Stimulated activated CD8-positive, alpha-beta memory T cell treated with anti-CD3 and anti-CD28 coated beads, Interleukin-4, amount 100 ng/mL, for 4 hours (primary cell): ENCODE measurements at places on chromosomes 1 and 21.

DNA sequence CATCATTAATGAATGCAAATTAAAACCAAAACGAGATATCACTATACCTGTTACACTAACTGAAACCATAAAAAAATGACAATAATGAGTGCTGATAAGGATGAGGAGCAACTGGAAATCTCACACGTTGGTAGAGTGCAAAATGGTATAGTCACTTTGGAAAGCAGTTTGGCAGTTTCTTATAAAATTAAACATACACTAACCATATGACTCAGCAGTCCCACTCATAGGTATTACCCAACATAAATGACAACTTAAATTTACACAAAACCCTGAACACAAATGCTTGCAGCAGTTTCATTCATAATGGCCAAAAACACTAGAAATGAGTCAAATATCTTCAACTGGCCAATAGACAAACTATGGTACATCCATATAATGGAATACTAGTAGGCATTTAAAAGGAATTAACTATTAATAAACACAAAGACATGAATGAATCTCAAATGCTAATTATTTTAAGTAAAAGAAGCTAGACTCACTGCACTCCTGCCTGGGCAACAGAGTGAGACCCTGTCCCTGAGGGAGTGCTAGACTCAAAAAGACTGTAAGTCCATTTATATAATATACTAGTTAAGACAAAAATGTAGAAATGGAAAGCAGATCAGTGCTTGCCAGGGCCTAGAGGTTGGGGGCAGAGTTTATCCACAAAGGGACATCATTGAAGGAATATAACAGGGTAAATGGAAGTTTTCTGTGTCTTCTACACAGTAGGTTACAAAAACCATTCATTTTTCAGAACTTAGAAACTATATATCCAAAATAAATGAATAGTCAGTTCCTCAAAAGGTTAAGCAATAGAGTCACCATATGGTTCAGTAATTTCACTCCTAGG lies 77.4 kb downstream of the EIF4G3 start:
- no peak for DNase-seq

- no peak for DNase-seq
Measured at GRCh38 chr1:39238476-39238875, 34.0 kb downstream of the MACF1 start.

GRCh38 chr1:215766521-215766920 lies 199.4 kb downstream of the KCTD3 start:
- no peak for DNase-seq

DNA sequence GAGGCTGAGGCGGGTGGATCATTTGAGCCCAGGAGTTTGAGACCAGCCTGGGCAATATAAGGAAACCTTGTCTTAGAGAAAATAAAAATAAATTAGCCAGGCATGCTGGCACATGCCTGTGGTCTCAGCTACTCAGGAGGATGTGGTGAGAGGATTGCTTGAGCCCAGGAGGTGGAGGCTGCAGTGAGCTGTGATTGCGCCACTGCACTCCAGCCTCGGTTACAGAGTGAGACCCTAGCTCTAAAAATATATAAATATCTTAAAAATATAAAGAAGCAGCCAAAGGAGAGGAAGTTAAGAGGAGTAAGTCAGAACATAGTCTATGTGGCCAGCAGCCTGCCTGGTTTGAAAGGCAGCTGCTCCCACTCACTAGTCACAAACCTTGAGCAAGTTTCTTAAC lies 4.5 kb upstream of the IL10RB start:
- DNase-seq: no peak

DNA sequence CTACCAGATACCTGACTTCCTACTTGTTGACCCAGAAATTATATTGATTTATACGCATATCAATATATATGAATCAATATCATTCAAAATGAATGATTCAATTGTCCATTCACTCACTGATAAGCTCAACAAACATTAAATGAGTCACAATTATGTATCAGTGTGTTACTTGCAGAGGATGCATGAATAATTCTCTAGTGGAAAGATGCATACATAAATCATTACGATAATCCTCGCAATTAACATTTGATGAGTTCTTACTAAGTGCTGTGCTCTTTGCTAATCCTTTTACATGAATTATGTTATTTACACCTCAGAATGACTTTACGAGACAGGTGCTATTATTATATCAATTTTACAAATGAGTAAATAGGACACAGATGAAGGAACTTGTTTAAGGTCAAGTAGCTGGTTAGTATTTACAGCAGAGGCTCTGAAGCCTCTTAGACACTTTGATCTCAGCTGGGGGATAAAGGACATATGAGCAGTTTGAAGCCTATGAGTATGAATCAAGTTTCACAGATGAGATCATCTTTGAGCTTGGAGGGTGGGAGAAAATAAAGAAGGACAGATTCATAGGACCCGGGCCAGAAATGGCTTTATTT lies 112.8 kb upstream of the ADAMTS5 start:
- DNase-seq: no peak

DNA sequence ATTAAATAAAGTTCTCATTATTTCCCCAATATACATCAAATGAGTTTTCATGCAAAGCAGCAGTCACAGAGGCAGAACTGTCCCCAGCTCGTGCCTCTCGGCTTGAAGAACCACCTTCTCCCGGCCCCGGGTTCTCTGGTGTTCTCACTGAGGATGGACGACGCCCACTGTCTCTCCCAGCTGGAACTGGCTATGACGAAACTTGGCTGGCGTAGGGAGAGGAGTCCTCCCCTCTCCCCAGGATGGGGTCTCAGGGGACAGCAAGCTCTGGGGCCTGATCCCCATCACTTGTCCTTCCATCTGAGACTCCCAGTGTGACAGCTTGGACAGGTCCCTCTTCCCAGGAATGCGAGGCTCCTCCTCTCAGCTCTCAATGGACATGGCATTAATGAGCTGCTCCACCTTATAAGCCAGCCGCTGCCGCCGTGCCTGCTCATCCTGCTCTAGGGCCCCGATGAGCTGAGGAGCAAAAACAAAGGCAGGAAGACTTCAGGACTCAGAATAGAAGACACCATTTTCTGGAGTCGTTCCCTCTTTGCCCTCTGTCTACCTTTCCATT lies 116.0 kb upstream of the CD34 start:
- DNase-seq: no peak

DNA sequence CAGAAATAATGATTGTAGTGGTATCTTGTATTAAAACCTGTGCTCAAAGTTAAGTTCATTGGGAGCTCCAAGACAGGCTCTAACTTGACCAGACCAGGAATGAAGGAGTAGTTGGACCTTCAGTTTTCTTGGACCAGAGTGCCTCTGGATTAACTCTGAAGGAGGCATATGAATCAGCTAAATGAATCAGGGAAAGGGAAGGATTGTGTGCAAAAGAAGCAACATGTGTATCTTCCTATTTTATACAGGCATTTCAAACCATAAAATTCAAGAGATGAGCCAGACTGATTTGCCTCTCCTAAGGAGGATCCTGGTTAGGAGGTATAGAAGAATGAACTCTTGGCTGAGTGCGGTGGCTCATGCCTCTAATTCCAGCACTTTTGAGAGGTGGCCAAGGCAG lies 71.4 kb downstream of the CC2D1B start:
- no peak for DNase-seq

DNA sequence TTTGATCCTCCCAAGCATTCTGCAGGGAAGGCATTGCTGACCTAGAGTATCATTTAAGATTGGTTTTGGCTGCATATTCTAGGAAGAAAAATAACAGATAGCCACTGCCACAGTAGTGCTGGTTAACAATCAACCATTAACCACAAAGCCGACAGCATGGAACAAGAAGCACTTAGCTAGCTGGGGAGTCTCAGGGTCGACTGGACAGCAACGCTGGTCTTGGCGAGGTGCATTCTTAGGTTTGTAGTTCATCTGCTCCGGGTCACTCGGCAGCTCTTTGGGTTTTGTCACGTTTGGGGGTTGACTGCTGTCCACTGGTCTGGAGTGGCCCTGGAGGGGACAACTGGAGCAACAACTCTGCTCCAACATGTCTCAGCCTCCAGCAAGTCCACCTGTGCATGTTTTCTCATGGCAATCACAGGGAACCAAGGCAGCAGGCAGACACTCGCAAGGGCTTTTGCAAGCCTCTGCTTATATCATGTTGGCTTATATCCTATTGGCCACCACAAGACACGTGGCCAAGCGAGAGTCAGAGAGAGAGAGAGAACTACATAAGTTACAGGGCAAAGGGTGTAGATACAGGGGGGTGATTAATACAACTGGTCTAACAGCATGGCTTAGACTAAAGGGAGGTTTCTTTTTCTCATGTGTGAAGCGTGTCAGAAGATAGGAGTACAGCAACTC lies 99.5 kb downstream of the LACTBL1 start:
- no peak for DNase-seq

GRCh38 chr1:93567255-93567918 lies 114.2 kb downstream of the BCAR3 start:
- no peak for DNase-seq

DNA sequence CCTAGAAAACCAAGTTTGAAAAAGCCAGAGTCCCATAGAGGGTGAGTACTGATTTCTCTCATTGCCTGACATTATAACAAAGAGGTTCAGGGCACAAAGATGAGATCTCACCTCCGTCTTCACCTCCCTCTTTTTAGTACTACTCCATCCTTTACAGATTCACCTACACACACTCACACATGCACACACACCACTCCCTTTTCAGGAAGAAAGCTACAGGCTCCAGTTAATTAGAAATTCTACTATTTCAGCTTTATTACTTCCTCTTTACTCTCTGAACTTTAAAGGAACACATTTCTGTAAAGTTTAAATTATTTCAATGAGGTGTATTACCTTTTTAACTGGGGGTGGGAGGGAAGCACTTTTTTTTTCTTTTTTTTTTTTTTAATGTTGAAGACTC lies 59.6 kb upstream of the PRDX6 start:
- DNase-seq: no peak

- no peak for DNase-seq
Measured at GRCh38 chr1:1245178-1245816, 1.2 kb downstream of the C1QTNF12 start.

DNA sequence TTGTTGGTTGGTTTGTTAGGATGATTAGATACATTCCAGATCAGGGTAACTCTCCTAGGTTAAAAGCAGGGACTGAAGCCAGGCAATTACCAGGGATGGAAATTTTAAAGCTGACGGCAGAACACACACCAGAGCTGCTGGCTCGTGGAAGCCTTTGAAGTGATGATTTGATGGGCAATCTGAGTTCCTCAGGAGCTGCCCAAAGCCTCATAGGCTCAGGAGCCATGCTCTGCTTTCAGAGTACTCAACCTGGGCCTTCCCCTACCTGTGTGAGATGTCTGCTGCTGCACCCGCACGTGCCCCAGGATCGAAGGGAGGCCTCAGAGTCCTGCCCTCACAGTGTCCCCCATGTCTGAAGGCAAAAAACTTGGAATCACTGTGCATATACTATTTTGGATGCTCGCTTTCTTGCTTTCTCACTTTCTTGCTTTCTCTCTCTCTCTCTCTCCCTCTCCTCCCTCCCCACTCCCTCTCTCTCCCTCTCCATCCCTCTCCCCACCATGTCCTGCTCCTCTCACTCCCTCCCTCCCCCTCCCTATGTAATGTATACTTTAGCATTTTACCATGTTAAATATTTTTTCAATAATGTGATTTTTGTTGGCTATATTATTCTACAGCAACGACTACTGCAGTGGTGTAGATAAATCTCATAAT lies 18.0 kb downstream of the MGST3 start:
- DNase-seq: no peak

- no peak for DNase-seq
Measured at GRCh38 chr1:70227439-70227838, 6.3 kb downstream of the SRSF11 start.

- DNase-seq: no peak
Measured at GRCh38 chr1:107590900-107591622, 373.9 kb downstream of the VAV3 start.

DNA sequence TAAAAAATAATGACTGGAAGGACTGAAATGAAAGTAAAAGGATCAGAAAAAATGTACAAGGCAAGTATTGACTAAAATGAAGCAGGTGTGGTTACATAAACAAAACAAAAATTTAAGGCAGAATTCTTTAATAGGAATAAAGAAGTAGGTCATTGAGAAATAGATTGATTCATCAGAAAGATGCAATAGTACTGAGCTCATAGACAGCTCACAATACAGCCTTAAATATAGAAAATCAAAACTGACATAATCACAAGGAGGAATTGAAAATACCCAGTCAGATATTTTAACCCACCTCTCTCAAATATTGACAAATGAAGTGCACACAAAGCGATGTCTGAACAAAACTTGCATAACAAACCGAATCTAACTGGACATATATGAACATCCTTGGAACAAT lies 366.8 kb upstream of the DPYD start:
- no peak for DNase-seq

DNA sequence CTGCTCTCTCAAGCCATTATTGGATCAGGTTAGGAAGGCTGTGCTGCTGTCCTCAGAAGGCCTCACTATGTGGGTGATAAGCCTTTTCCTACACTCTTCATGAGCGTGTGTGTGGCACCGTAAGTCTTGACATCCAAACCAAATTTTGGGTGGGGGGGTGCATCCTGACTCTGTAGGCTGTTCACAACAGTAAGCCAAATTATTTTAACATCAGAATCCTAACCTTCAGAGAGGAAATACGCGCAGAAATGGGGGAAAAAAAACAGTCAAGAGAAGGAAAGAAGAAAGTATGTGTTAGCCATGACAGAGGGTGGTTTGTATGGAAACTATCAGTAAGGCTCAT lies 21.0 kb downstream of the STPG1 start:
- DNase-seq: no peak

GRCh38 chr1:69738458-69739250 lies 170.9 kb downstream of the LRRC7 start:
- DNase-seq: no peak
